ENCODE measurements at places on chromosomes 7 and 10. TPM values are rescaled to one million over a fixed set of nuclear protein-coding genes. Genes with fewer than 3 reads are reported as not detected.
A peak's percentile ranks its signal among the peaks of the same experiment; 100 is the strongest.

- no peak for DNase-seq
These were observed 35.2 kb upstream of the BMPER start for GRCh38 chr7:33870120-33870519.

DNA sequence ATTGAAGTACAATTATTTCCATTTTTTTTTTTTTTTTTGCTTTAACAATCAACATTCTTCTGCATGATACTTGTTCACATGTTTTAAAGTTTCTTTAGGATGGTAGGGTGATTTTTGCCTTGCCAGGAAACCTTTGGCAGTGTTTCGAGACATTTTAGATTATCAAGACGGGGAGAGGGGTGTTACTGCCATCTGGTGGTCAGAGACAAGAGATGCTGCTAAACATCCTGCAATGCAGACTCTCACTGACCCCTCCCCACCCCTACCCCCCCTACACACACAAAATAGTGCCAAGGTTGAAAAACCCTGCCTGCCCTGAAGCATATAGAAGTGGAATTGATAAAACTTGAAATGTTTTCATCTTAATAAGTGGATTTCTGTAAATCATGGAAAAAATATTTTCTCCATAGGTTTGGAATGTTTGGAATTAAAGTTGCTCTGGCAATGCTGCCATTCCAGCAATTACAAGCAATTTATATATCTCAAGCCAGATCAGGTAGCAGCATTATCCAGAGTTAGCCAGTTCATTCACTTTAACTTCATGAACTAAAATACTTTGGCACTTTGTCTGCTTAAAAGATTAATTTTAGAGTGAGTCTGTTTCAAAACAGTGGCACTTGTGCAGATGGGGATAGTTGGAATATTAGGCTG lies 62.1 kb downstream of the SDHAF3 start:
- DNase-seq, result peak; percentile 77

GRCh38 chr7:157849726-157850125 lies 512.9 kb downstream of the DNAJB6 start:
- no peak for DNase-seq

- DNase-seq, result no peak
These were observed 696 bp downstream of the MALSU1 start for GRCh38 chr7:23299770-23300300.

DNA sequence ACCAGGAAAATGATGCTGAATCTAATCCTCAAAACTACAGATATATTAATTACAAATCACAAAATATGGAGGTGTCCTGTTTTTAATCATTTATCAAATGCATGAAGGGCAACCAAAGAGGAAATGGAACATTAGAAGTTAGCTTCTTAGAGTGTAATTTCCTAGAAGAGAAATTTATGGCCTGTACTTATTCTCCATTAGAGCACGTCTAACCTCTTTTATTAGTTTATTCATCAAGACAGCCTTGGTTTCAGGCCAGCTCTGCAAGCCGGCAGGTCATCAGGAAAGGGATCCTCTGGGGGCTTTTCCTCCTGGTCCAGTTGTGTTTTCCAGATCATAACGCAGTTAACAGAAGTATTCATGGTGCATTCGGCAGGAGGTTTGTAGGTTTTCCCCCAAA lies 517.6 kb downstream of the KCNMA1 start:
- no peak for DNase-seq

DNA sequence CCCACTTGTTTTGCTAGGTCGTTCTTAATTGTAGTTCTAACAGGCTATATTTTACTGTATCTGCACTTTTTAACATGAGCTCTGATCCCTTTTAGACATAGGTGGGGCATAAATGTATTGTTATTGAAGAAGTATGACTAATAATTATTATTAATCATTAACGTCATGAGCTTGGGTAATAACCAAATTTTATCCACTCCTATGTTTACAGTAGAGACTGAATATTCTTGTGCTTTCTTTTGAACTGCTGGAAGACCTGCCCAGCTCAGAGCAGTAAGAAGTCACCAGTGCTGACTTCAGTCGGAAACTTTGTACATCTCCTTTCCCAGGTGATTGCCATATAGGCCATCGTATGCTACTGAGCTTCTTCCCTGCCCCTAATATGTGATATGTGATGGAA lies 18.7 kb downstream of the PKD2L1 start:
- DNase-seq, result no peak

- DNase-seq, result peak; percentile 23
These were observed 174.4 kb upstream of the SHH start for GRCh38 chr7:155986497-155987160.

GRCh38 chr10:74363727-74364126 lies 212.7 kb downstream of the ADK start:
- no peak for DNase-seq

DNA sequence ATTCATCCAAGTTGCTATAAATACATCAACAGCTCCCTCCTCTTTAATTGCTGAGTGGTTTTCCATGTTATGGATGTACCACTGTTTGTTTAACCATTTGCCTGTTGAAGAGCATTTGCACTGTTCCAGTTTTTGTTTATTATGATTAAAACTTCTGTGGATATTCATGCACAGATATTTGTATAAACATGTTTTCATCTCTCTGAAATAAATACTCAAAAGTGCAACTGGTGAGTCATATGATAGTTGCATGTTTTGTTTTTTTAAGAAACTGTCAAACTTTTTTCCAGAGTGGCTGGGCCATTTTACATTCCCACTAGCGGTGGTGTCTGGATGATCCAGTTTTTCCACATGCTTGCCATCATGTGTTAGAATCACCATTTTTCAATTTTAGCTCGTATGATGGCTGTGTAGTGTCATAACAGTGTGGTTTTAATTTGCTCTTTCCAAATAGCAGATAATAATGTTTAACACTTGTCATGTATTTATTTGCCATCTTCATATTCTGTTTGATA lies 33.6 kb downstream of the MEOX2 start:
- no peak for DNase-seq

DNA sequence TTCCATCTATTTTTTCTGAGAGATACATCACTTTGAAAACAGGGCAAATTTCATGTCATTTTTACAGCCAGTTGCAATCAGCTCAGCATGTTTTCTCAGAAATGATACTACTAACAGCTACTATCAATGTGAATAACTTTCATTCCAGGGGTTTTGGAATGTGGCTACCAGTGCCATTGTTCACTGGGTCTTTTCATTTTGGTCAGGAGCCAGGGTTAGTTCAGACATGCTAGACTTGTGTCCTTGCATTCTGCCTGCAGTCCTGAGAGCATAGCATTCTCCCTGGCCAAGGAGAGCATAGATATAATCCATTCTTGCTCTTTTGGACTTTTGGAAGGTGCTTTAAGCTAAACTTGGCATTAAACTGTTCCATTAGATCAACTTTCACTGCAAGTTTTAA lies 160.9 kb upstream of the NEBL start:
- DNase-seq, result no peak

- DNase-seq, result peak; percentile 10
These were observed 40.1 kb downstream of the IQUB start for GRCh38 chr7:123494193-123494796.

DNA sequence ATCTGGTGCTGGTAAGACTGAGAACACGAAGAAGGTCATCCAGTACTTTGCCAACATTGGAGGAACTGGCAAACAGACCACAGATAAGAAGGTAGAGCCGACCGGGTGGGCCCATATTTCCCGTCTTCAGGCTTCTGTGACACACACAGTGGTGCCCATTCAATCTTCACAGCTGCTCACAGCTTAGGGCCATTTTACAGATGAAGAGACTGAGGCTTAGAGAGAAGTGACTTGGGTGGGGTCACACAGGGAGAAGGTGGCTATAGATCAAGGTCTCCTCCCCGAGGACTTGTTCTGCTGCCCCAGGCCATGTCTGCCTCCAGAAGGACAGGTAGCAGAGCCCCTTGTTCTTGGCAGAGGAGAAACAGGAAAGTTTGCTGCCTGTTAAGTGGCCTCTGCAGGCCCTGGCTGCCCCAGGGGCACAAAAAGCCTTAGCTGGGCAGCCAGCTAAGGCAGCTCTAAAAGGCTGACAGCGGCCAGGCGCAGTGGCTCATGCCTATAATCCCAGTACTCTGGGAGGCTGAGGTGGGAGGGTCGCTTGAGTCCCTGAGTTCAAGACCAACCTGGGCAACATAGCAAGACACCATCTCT lies 22.6 kb upstream of the MYH16 start:
- no peak for DNase-seq

DNA sequence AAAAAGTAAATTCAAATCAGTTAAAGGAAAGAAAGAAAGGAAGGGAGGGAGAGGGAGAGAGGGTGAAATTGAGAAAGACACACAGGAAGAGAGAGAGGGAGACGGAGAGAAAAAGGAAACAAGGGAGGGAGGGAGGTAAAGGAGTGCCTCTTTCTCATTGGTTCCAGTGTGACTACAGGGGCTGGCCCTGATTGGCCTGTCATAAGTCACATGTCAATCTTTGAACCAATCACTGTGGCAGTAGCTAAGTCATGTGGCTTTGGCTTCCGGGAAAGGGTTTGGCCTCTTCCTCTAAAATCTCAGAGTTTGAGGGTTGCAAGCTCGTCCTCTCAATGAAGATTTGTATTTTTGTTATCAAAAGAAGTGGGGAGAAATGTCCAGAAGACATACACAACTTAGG lies 150.2 kb downstream of the RAB11FIP2 start:
- DNase-seq, result no peak

The JCAD gene
- total RNA-seq, result 3.9 TPM

The TMEM26 gene
- total RNA-seq, result 0.04 TPM

The PRSS37 gene
- not detected for total RNA-seq

The FOXI2 gene
- 1.2 TPM for total RNA-seq

The GTPBP10 gene
- total RNA-seq, result 14.6 TPM

The PLAU gene
- total RNA-seq, result 29.5 TPM

The ZNF248 gene
- not detected for total RNA-seq

The FAM25A gene
- total RNA-seq, result not detected

The AGMO gene
- total RNA-seq, result 1.1 TPM
